ENCODE measurements at places on chromosomes 2 and 18. TPM values are rescaled to one million over a fixed set of nuclear protein-coding genes. Genes with fewer than 3 reads are reported as not detected.

Gene ECEL1
- total RNA-seq: not detected

Gene UGT1A5
- total RNA-seq: not detected

Gene SPP2
- total RNA-seq: not detected

Gene ASPRV1
- 0.70 TPM for total RNA-seq

Gene PLB1
- total RNA-seq: 0.23 TPM

Gene AAMP
- 112 TPM for total RNA-seq

Gene CFC1
- total RNA-seq: not detected

Gene CNTNAP5
- not detected for total RNA-seq

Gene GCG
- not detected for total RNA-seq

Gene PHOSPHO2
- 0.60 TPM for total RNA-seq

Data from pericardium fibroblast (primary cell).